ENCODE measurements at places on chromosomes 1 and 21.
A peak's percentile ranks its signal among the peaks of the same experiment; 100 is the strongest.

DNA sequence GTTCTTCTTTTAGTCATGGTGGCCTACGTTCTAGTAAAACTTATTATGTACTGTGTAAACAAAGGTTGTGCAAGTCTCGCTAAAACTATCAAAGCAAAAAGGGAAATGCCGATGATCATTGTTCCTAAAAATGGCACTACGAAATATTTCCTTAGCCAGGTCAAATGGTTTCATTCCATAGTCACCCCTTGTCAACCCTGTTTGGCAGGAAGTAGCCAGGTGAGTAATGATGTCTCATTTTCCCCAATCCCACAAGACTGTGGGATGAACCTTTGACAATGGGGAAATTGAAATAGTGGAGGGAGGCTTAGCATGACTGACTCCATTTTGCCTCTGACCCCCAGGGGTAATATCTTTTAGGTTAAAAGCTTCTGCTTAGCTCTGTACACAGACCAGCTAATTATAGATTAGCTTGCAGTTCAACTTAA is 5.6 kb upstream of the REN start:
- no peak for DNase-seq

- no peak for DNase-seq
These were observed 498.7 kb downstream of the SMYD3 start for GRCh38 chr1:246008363-246008831.

- no peak for DNase-seq
These were observed 18.8 kb upstream of the F3 start for GRCh38 chr1:94560333-94560732.

DNA sequence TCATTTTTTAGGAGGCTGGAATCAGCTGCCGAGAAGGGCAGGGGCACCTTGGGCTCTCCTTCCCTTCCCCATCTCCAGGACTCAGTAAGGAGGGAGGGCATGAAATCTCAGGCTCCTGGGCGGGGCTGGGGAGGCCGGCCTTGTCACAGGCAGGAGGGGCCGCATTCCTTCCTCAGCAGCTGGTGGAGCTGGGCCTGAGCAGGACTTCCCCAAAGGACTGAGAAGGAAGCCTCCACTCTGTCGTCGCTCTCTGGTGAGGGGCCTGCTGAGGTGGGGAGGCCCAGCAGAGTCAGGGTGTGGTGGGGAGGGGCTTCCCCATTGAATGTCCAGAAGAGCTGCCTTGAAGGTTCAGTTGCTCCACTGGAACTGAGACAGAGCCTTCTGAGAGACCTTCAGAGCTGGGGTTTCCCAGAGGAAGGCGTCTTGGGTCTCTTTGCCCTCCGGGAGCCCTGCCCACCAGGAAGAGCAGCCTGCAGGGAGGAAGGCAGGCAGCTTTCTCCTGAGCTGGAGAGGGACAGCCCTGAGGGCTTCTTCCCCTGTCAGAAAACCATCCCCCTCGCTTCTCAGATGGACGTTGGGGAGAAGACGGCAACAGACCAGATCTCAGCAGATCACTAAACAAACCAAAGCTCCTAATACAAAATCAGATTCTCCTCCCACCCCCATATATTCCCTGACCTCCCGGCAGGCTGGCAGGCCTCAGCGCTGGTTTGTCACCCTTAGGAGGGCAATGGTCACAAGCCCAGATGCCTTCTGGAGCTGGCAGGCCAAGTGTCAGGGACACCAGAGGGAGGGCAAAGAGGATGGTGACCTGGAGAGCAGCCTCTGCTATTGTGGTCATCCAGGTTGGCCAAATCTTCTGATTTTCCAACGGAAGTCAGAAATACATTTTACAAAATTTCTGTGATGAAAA is 10.7 kb downstream of the KCNA10 start:
- no peak for DNase-seq

- no peak for DNase-seq
These were observed 1.6 kb upstream of the KDF1 start for GRCh38 chr1:26961826-26962225.

- no peak for DNase-seq
These were observed 92.7 kb downstream of the SUSD4 start for GRCh38 chr1:223271085-223271781.

- no peak for DNase-seq
These were observed 465.2 kb downstream of the USP25 start for GRCh38 chr21:16194788-16195537.

- DNase-seq: peak; percentile 46
These were observed 34.0 kb upstream of the SSX2IP start for GRCh38 chr1:84724128-84724860.

DNA sequence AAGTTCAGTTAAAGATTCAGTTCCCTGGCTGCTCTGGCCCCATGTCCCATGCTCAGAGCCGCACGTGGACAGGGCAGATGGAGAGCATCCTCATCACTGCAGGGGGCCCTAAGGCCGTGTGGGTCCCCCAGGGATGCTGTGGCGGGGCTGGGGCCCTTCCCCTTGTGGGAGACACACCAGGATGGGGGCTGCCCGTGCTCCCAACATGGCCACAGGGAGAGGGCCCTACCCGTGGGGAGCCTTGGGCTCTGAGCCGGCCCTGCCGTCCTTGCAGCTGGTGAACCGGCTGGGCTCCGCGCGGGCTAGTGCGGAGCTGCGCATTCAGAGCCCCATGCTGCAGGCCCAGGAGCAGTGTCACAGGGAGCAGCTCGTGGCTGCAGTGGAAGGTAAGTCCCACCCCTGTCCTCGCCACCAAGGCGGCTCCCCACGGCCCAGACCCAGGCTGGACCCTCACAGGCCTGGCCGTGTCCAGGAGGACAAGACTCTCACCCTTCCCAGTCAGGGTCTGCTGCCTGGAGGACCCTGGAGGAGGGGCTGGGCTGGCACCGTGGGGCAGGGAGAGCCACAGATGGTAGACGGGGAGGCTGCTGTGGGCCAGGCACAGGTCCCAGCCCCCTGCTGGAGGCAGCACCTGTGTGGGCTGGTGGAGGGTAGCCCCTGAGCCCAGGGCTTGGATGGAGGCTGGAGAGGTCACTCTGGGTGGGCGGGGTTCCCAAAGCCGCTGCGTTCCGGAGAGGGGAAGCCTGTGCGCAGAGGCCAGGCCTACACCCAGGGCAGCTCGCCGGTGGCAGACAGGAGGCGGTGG is 53.8 kb downstream of the TRIM11 start:
- no peak for DNase-seq

DNA sequence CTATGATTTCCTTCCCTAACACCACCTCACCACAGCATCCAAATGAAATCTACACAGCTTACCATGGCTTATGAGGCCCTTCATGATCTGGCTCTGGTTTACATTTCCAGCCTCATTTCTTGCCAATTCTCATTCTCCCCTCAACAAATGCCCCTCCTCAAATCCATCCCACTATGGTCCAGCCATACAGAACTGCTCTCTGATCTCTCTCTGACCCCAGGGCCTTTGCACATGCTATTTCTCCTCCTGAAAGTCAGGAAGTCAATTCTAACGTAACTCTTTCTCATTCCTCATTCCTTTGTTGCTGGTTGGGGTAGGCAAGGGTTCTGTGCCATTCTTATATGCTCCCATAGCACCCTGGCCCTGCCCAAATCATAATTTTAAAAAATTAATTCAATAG is 120.0 kb downstream of the LRIG2 start:
- no peak for DNase-seq

DNA sequence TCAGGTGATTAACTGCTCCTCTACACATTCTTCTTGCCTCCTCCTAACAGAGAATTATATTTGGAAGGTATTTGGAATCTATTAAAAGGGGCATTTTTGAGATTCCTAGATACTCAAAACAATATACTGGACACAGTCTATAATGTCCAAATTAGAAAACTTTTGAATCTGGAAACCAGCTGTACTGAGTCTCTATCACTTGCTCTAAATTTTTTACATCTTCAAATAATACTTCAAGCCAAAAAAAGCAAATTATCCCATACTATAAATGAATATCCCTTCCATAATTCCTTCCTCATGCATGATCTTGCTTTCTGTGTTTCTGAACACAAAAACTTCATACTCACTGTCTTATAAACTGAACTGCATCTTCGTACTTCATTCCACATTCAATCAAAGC is 28.5 kb downstream of the PTP4A2 start:
- DNase-seq: no peak

GRCh38 chr1:178684111-178684510 is 40.9 kb upstream of the RALGPS2 start:
- no peak for DNase-seq

DNA sequence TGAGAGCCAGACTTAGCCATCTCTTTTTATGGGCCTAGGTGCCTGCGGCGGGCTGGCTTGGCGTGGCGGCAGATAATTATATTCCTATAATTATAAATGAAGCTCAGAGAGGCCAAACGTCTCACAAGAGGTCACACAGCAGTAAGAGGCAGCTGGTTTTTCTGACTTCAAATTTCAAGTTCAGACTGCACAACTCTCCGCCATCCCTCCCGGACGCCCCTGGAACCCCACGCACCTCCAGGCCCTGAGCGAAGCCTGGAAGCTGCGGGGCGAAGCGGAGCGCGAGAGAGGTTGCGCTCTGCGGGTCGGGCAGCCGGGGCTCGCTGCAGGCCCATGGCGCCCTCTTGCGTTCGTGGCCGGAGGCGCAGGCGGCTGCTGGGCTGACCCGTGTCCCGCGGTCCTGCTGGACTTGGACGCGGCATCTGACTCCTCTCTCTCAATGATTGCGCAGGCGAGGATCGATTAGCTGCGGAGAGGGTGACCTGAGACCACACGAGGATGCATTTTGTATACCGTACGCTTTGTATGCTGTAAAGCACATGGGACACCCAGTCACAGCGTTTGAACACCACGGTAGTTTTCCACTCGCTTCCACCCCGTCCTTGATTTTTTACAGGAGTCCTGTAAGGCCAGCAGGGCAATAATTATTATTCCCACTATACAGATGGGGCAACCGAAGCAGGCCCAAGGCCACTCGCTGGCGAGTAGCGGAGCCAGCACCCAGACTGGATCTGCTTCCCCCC is 272.7 kb downstream of the FOXD2 start:
- DNase-seq: peak; percentile 54

GRCh38 chr21:15023776-15024175 is 41.0 kb downstream of the NRIP1 start:
- no peak for DNase-seq

- no peak for DNase-seq
These were observed 117.3 kb downstream of the KAZN start for GRCh38 chr1:14715802-14716201.

- DNase-seq: no peak
These were observed 37.1 kb upstream of the BACE2 start for GRCh38 chr21:41130883-41131282.

DNA sequence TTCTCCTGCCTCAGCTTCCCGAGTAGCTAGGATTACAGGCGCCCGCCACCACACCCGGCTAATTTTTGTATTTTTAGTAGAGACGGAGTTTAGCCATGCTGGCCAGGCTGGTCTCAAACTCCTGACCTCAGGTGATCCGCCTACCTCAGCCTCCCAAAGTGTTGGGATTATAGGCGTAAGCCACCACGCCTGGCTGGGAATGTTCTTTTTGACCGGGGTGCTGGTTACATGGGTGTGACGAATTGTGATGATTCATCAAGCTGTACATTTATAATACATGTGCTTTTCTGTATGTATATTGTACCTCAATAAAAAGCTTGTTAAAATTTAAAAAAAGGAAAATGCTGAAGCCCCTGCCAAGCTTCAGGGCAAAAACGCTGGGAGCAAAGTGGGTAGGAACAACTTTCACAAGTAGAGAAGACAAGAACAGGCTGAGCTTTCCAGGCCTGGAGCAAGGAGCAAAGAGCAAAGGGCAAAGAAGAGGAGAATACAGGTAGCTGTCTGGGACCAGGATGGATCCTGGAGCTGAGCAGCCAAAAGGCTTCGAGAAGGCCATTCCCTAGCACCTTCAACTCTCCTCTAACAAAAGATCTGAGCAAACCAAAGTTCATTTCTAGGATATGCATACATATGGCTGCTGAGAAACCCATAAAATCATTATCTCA is 20.5 kb upstream of the YRDC start:
- DNase-seq: no peak

GRCh38 chr1:25618433-25618808 is 1.8 kb downstream of the MAN1C1 start:
- peak; percentile 13 for DNase-seq

DNA sequence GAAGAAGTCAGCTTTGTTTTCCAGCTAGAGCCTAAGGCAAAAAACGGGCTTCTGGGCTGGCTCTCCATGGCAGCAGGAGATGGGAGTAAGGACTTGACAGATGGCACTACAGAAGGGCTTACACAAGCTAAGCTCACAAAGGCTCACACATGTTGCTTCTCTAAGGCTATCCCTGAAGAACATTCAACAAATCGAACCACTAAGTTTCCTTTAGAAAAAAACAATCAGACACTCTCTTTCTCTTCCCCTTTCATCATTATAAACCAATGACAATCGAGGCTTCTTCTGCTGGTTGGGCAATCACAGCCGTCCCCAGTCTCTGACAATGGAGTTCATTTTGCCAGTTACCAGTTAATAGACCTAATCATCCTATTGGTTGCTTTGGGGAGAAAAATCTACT is 40.5 kb downstream of the TRIT1 start:
- no peak for DNase-seq

- DNase-seq: no peak
These were observed 10.8 kb downstream of the AGT start for GRCh38 chr1:230702934-230703678.

- no peak for DNase-seq
These were observed 140.0 kb downstream of the DNM3 start for GRCh38 chr1:171981303-171981702.

GRCh38 chr21:38798481-38798882 is 7.2 kb upstream of the ETS2 start:
- no peak for DNase-seq

GRCh38 chr1:3497521-3497920 is 43.1 kb downstream of the ARHGEF16 start:
- DNase-seq: no peak

DNA sequence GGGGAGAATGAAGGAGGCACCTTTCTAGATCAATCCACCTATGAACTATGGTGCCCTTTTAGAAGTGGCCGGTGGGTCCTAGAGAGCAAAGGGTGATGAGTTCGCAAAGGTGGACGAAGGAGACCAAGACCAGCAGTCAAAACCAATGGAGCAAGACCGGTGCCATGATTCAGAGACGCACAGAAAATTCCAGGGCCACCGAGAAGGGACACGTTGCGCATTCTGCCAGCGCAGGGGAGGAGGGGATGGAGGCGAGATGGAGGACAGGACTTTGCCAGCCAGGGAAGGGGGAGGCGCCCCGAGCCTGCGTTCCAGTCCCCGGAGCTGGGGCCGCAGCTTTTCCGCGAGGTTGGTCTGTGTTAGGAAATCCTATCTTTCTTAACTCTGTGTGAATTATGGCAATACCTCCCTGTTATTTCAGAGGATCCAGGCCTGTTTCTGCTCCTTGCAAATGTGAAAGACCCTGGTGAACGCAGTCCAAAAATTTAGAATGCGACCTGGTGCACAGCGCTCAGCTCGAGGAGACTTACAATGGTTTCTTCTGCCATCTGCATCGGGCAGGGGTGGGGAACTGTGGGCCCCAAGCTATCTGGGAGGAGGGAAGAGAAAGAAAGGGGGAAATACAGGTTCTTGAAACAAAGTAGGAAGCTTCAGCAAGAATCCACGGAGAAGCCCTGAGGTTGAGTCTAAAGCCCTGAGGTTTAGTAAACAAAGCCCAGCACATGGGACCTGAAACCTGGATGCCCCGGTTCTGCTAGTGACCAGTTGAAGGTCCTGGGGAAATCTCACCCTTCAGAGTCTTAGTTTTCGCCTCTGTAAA is 129.4 kb downstream of the MRPS6 start:
- DNase-seq: no peak

GRCh38 chr1:203672346-203672745 is 45.7 kb downstream of the ATP2B4 start:
- peak; percentile 47 for DNase-seq

Measured in CD4-positive, alpha-beta memory T cell (primary cell).